ENCODE measurements at places on chromosomes 2 and 18. TPM values are rescaled to one million over a fixed set of nuclear protein-coding genes. Genes with fewer than 3 reads are reported as not detected.

Gene COBLL1
- total RNA-seq, result 101 TPM

- DNase-seq, result no peak
- H3K36me3 ChIP-seq, result no peaks in the 10 kb centered on the region
- H3K4me3 ChIP-seq, result no peak overlapping the region
- H3K27me3 ChIP-seq, result no peaks in the 10 kb centered on the region
Measured at GRCh38 chr2:118387509-118387908, 299.2 kb downstream of the INSIG2 start.

GRCh38 chr2:143176606-143177005 lies 47.4 kb downstream of the ARHGAP15 start:
- no peak overlapping the region for H3K27ac ChIP-seq
- H3K27me3 ChIP-seq, result no peaks in the 10 kb centered on the region
- no peaks in the 10 kb centered on the region for H3K4me1 ChIP-seq
- H3K36me3 ChIP-seq, result no peaks in the 10 kb centered on the region

GRCh38 chr2:11762799-11763461 lies 16.5 kb downstream of the LPIN1 start:
- no peak overlapping the region for H3K4me3 ChIP-seq
- no peak overlapping the region for H3K27ac ChIP-seq
- H3K36me3 ChIP-seq, result peaks cover 4% of the 10 kb centered on the region

DNA sequence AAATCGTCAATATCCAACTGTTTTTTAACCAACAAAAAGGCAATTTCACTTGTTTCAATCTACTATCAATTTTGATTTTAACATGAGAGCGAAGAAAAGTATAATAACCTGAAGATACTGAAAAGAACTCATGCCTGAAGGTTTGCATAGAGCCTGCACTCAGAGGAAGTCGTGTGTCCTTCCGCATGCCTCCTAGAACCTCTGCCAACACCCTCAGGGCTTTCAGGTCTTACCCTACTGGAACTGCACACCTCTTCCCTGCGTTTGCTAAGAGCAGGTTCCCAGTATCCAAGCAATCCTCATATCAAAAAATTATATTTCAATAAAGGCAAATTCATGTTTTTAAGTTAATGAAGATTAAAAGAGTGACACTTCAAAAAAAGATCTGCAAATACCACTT lies 74.7 kb downstream of the PIAS2 start:
- H3K27me3 ChIP-seq, result no peaks in the 10 kb centered on the region
- no peaks in the 10 kb centered on the region for H3K36me3 ChIP-seq
- peaks cover 5% of the 10 kb centered on the region for H3K4me1 ChIP-seq
- DNase-seq, result no peak
- no peak overlapping the region for H3K4me3 ChIP-seq

Gene IL1F10
- not detected for total RNA-seq

DNA sequence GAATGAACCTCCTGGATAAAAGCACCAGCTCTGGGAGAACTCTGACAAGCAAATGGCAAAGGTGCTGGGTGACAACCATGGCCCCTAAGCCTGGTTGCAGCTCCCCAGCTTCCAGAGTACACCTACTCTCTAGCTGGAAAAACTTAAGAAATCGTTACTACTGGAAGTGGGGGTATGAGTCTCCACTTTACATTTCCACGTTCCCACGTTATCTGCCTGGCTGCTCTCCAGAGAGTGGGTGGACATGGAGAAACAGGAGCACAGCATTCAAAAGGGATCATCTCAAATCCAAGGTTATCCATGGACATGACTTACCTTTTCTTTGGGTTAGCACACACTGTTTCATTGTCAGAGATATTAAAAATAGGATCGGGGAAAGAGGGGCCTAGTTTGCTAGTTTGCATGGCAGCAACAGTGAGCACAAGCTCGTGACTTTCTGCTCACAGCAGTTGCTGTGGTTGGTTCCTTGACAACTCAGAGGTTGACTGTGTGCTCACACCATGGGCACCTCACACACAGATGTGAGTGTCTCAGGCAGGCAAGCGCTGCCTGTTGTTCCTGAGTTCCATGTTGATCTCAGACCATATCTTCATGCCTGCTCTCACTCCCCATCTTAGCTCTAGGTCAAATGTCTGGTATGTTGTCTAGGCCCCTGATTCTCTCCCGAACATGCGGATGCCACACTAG lies 32.5 kb downstream of the PTPN18 start:
- no peaks in the 10 kb centered on the region for H3K4me1 ChIP-seq
- DNase-seq, result no peak
- no peak overlapping the region for H3K4me3 ChIP-seq
- H3K27me3 ChIP-seq, result no peaks in the 10 kb centered on the region

- H3K27ac ChIP-seq, result no peak overlapping the region
- no peaks in the 10 kb centered on the region for H3K36me3 ChIP-seq
- no peak for DNase-seq
- H3K4me1 ChIP-seq, result no peaks in the 10 kb centered on the region
- peak overlapping the region; percentile 48 for H3K4me3 ChIP-seq
- no peaks in the 10 kb centered on the region for H3K27me3 ChIP-seq
Measured at GRCh38 chr2:217090024-217090473, 230.2 kb upstream of the TNP1 start.

DNA sequence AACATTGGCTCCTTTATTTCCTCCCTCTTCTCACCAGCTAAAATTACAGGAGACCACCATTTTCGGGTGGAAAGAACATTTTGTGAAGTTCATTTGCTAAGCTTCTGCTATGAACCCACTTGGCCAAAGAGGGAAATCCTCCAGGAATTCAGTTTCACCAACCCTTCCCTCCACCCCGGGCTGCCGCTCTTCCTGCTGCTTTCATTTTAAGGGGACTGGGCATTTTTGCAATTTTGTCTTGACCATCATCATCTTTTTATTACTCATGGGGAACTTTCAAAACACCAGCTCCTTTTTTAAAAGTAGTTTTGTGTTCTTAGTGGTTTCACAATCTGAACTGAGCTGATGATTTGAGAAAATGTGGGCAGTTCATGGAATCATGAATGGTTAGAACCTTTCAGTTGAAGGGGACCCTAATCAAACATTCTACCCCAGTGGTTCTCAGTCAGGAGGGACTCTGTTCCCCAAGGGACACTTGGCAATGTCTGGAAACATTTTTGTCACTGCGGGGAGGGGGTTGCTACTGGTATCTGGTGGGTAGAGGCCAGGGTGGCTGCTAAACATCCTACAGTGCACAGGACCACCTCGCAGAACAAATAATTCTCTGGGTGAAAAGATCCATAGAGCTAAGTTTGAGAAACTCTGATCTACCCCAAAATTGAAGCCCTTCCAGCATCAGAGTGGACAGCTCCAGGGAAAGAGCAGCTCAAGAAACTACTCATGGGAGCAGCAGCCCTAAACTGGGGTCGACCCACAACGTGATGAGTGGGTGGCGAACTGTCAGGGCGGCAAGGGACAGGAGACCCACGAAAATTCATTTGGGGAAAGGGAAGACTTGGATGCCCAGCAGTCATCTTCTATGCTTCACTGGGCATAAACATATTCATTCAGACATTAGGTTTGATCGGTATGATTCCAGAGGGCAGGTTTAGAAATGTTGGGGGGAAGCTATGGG lies 92.9 kb downstream of the ACKR3 start:
- no peak overlapping the region for H3K27ac ChIP-seq
- H3K4me1 ChIP-seq, result no peaks in the 10 kb centered on the region
- no peaks in the 10 kb centered on the region for H3K27me3 ChIP-seq
- H3K36me3 ChIP-seq, result no peaks in the 10 kb centered on the region
- no peak overlapping the region for H3K4me3 ChIP-seq

DNA sequence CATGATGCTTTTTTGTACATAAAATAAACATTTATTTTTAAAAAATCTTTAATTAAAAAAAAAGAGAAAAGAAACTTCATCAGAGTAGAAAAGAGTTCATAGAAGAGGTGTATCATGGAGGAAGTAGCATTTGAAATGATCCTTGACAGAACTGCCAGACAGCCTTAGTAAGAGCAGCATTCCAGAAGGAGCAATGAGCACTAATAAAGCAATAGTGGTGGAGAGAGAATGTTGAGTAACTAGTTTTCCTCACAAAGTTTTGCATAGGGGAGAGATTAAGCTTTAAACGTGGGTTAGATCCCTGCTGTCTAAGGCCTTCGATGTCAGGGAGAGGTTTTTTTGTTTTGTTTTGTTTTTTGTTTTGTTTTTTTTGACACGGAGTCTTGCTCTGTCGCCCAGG lies 29.8 kb upstream of the METTL21A start:
- H3K27me3 ChIP-seq, result no peaks in the 10 kb centered on the region
- no peaks in the 10 kb centered on the region for H3K36me3 ChIP-seq
- H3K4me1 ChIP-seq, result no peaks in the 10 kb centered on the region
- no peak for DNase-seq

Gene ZAP70
- 7.5 TPM for total RNA-seq

GRCh38 chr2:217643789-217644301 lies 358.9 kb downstream of the TNS1 start:
- no peak overlapping the region for H3K4me3 ChIP-seq
- DNase-seq, result no peak
- no peaks in the 10 kb centered on the region for H3K36me3 ChIP-seq
- no peak overlapping the region for H3K27ac ChIP-seq
- H3K4me1 ChIP-seq, result no peaks in the 10 kb centered on the region

- no peak overlapping the region for H3K27ac ChIP-seq
- no peak for DNase-seq
- H3K27me3 ChIP-seq, result no peaks in the 10 kb centered on the region
- H3K4me1 ChIP-seq, result no peaks in the 10 kb centered on the region
Measured at GRCh38 chr2:134572314-134573084, 146.3 kb downstream of the TMEM163 start.

DNA sequence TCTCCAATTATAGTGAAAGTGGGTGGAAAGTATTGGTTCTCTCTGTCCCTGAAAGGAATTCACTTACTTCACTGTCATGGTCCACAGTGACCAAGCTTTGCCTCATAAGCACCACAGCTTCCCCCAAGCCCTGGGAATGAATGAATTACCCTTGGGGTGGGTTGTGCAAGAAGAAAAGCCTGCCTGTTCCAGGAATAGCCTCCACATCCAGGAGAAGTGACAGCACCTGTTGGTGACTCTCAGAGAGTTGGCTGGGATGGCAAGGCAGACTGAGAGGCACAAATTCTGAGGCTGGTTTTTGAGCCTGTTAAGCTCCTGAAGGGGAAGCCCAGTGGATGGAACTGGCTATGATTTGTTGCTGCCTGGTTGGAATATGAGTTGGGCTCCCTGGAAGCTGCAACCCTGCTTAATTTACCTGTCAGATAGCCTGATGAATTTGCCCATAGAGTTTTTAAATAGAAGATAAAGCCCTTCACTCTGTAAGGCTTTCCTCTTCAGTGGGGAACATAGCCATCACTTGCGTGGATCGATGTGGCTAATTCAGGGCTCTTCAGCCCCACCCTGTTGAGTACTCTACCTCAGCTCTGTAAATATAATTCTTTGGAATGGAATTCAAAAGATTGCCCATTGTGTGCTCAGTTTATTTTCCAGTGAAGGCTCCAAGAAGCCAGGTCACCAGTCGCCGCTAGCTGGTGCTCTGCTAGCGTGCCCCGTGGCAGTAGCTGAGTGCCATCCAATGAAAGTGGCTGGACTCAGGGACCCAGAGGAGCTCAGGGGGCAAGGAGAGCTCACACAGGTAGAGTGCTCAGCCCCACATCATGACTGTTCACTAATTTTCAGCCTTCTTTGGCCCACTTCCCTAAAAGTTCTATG lies 479.3 kb downstream of the IRS1 start:
- H3K27me3 ChIP-seq, result no peaks in the 10 kb centered on the region
- H3K4me3 ChIP-seq, result no peak overlapping the region
- H3K36me3 ChIP-seq, result no peaks in the 10 kb centered on the region
- no peak for DNase-seq
- no peak overlapping the region for H3K27ac ChIP-seq

Measured in aorta (tissue), 5 donors.